Stimulated activated CD8-positive, alpha-beta memory T cell treated with anti-CD3 and anti-CD28 coated beads, Interleukin-7, amount 100 ng/mL, for 1 hour (primary cell): ENCODE measurements at places on chromosomes 7 and 10.

GRCh38 chr7:151174246-151175046 lies 7.0 kb upstream of the GBX1 start:
- no peak for DNase-seq

- no peak for DNase-seq
Measured at GRCh38 chr7:104035351-104035750, 45.9 kb upstream of the RELN start.

DNA sequence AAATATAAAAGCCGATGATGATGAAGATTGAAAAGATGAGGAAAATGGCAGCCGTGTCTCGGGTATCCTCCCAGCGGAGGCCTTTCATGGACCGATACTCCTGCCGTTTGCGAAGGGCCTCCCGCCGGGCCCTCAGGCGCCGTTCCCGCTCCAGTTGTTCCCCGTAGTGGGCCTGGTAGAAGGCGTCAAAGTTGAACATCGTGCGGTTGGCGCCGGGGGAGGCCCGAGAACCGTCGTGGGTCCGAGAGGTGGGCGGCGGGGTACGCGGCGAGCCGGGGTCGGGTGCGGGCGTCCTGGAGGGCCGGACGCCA lies 553 bp downstream of the DNAJC30 start:
- DNase-seq, result no peak

- DNase-seq, result no peak
Measured at GRCh38 chr10:56782503-56782902, 421.4 kb upstream of the ZWINT start.

GRCh38 chr10:810351-810846 lies 120.9 kb upstream of the DIP2C start:
- no peak for DNase-seq

DNA sequence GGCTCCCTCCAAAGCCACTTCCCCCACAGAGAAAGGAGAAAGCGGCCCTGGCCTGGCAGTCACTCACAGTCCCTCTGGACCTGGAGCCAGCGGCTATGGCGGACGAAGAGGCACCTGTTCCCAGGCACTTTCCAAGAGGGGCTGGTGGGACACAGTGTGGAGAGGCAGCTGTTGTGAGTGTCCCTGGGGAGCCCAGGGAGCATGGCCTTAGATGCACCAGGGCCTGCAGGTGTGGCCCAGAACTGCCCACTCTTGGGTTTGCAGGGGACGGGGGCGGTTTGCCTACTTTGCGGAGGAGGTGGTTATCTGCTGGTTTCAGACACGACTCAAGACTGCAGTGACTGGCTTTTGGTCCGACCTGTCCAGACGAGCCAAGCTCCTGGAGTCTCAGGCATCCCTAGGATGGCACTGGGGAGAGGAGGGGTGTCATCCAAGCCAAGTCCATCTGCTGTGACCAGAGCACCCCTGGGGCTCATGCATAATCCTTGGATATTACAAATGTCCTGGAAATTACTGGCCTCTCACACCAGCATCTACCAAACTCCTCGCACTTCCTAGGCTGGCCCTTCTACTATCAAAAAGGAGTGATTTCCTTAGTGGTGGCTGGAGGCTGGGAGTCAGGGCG lies 18.4 kb downstream of the CTBP2 start:
- no peak for DNase-seq

DNA sequence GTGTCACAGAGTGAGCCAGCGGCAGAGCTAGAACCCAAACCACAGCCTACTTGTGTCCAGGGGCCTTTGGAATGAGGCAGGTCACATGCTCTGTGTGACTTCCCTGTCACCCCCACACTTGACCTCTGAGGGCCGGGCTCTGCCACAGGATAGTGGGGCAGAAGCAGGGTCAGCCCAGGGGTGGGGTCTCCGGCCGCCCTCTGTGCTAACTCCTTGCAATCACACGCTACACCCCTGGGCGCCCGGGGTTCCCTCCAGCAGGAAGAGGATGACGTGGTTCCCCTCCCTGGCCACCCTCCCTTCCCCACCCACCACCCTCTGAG lies 19.8 kb downstream of the TECPR1 start:
- DNase-seq, result no peak

DNA sequence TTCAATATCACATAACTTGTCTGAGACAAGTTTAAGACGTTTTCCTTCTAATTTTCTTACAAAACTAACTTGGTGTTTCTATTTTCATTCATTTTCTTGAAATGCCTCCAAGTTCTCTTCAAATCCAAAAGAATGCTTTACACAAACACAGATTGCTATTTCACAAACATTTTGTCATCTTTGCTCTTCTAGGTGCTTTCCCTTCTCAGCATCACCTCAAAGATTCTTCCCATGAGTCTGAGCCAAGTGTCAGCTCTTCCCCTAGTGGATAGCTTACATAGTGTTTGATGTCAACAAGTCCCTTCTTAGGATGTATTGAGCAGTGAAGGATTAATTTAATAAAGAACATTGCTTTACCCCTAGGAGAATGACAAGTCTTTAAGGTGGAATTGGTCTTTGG lies 38.1 kb upstream of the SEMA3A start:
- no peak for DNase-seq

GRCh38 chr7:46554688-46555422 lies 633.8 kb upstream of the IGFBP3 start:
- no peak for DNase-seq

DNA sequence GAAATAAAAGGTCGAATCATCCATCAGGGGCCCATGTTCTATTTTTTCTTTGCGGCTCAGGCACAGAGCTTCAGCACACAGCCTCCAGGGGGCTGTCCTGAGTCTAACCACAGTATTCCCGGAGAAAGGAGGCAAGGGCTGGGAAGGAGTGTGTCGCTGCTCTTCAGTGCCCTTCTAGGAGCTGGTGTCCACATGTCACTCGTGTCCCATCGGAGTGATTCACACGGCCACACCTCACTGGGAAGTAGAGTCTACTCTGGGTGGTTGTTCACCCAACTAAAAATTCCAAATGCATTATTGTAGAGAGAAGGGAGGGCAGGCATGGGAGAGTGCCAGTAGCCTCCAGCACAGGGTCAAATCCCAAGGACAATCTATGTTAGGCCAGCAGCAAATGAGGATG lies 114.8 kb upstream of the LANCL2 start:
- DNase-seq, result no peak

- no peak for DNase-seq
Measured at GRCh38 chr7:132551439-132551838, 24.8 kb downstream of the PLXNA4 start.

- DNase-seq, result no peak
Measured at GRCh38 chr10:44856696-44857095, 54.4 kb upstream of the TMEM72 start.

- DNase-seq, result no peak
Measured at GRCh38 chr10:70093335-70093944, 39.2 kb downstream of the AIFM2 start.

DNA sequence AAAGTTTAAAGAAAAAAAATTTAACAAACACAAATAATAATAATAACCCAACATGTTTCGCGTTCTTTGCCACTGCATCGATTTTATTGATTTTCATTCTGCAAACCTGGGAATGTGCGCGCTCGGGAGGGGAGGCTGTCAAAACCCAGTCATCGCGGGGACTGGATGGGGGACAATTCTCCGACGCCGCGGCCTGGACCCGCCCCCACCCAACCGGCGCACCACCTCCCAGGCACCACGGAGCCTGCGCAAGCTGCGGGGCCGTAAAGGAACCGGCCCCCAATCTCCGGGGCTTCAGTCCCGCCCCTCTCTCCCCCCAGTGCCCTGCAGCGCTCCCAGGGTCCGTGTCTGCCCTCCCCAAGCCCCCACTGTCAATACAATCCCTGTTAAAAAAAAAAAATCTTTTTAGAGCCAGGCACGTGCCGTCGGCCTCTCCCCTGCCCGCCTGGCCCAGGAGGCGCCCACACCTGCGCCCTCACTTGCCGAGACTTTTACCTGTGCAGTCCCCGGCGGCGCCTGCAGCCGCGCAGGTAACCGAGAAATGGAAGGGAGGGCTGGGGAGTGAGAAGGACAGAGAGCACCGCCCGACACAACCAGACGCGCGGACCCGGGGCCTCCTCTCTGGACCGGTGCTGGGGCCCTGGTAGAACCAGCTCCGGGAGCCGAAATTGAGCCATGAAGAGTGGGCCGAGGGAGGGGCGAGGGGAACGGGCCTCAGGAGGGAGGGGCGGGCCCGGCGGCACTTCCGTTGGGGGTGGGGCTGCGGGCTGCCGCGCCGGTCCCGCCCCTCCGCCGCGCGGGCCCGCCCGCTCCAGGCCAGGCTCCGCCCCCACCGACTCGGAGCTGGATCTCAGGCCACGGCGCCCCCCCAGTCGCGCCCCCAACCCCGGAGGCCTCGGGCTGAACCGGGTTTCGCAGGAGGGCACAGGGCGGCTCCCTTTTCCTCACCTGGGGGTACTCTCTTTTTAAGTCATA lies 7.6 kb upstream of the ZNF503 start:
- no peak for DNase-seq

GRCh38 chr10:117112220-117112619 lies 25.9 kb downstream of the VAX1 start:
- DNase-seq, result no peak

GRCh38 chr7:32588657-32589056 lies 93.4 kb downstream of the AVL9 start:
- no peak for DNase-seq

DNA sequence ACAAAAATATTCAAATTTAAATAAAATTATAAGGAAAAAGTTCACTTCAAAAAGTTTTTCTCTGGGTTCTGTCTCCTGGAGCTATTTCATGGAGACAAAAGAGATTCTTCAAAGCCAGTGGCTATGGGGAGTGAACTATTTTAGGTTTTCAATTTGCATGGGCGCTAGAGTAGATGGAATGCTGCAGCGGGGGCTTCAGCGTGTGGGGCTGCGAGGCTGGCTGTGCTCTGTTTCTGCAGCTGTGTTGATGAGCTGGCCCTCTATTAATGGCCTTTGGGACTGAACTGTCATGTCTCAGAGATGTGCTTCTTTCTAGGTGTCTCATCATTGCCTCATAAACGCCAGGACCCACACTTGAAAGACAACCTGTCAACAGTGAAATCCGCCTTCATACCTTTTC lies 108.4 kb upstream of the NPY start:
- DNase-seq, result no peak

DNA sequence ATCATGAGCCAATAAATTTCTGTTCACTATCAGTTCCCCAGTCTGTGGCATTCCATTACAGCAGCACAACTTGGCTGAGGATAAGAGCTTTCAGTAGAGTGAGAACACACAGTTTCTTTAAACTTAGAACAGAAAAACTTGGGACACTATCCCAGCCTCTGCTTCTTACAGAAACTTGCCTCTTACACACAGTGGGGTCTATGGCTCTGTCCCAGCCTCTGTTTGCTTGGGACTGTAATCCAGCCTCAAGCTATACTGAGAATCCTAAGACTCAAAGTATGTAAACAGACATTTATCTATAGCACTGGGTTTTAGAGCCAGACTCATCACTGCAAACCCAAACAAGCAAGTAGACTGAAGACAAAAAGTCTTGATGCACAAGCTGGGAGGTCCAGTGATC lies 355.8 kb upstream of the VSTM2A start:
- no peak for DNase-seq

DNA sequence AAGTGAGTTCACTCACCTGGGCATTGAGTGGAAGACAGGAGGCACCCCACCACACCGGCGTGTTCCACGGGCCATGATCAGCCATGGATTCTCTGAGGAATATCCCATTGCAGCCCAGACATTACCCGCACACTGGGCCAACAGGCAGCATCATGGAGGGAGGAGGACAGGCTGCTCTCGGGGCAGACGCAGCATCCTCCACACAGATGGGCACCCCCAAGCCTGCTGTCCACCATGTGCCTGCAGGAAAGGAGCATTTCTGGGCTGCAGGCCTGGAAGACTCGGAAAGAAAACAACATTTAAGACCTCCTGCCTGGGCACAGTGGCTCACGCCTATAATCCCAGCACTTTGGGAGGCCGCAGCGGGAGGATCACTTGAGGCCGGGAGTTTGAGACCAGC lies 71.0 kb upstream of the SH2B2 start:
- no peak for DNase-seq

DNA sequence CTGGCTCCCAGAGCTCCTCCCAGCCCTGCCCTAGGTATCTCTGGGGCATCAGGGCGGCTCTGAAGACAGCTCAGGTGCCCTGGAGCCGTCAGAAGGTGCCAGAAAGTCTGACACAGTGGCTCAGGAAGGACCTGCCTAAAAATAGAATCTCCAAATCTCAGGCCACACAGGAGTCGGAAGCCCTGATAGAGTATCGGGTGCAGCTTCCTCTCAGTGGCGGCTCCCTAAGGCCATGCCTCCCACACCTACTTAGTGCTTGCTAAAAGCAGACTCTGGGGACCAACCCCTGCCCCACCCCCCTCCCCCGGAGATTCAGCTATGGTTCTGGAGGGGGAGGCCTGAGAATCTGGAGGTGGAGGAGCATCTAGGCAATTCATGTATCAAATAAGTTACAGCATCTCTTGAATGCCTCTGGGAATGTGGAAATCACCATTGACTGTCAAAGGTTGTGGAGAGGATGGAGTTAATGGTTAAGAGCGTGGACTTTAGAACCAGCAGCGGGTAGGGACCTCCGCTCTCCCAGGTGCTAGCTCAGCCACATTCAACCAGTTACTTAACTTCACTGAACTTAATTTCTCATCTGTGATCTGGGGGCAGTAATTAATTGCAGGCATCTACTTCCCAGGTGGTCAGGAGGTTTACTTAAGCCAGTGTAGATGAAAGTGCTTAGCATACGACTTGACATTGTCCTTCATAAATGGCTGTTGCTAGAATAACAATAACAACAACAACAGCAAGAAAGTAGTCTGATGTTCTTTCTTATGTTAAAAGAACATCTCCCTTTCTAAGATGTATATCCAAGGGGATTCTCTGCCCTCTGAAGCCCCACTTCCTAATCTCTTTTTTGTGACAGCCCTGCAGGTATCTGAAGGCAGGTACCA lies 38.6 kb upstream of the MXI1 start:
- no peak for DNase-seq

GRCh38 chr10:6612371-6612770 lies 32.3 kb upstream of the PRKCQ start:
- DNase-seq, result no peak

GRCh38 chr10:5892007-5892406 lies 2.0 kb downstream of the FBH1 start:
- no peak for DNase-seq

- no peak for DNase-seq
Measured at GRCh38 chr7:30147785-30148184, 13.0 kb downstream of the MTURN start.

DNA sequence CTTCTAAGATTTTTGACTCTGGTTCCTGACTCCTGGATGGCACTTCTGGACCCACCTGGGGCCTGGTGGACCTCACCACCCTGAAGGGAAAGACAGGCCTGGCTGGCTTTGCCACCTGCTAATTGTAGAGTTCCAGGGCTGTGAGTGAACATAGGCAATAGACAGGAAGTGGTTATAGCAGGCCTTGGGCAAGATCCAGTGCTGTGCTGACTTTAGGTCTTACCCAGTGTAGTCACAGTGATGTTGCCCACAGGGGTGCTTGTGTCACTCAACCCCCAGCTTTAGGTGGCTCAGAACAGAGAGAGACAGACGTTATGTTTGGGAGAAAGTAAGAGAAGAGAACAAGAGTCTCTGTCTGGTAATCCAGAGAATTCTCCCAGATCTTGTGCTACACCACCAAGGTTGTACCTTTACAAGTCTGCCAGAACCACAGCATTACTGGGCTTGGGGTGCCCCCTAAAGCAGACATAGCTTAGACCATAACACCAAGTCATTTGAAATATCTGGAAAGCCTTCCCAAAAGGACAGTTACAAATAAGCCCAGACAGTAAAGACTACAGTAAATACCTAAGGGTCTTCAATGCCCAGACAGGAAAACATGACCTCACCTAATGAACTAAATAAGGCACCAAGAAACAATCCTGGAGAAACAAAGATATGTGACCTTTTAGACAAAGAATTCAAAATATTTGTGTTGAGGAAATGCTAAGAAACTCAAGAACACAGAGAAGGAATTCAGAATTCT lies 303.4 kb downstream of the PCLO start:
- no peak for DNase-seq
